ENCODE measurements at places on chromosomes 5 and 9.

DNA sequence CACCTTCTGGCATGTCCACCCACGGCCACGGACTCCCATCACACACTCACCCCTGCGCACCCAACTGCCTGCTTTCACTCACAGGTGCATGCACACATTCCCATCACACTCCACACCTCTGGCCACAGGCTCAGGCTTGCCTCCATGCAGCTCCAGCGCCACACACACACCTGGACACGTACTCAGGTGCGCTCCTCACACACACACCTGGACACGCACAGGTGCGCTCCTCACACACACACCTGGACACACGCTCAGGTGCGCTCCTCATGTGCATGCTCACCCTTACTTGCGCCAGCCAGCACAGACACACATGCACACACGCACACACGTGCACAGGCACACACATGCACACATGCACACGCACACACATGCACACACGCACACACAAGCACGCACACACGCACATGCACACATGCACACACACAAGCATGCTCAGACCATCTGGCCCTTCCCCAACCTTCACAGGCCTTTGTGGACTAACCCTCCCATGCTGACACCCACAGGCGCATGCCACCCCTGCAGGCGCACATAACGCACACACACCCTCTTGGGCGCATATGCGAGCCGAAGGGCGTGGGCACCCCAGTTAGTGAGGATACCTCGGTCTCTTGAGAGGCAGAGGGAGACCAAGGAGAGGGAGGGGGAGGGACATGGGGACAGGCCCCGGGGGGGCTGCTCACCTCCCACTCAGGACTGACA, 8.3 kb downstream of the GRIN1 start:
- DNase-seq: no peak

- DNase-seq: no peak
Observed at GRCh38 chr9:17017931-17018491, 116.8 kb upstream of the CNTLN start.

DNA sequence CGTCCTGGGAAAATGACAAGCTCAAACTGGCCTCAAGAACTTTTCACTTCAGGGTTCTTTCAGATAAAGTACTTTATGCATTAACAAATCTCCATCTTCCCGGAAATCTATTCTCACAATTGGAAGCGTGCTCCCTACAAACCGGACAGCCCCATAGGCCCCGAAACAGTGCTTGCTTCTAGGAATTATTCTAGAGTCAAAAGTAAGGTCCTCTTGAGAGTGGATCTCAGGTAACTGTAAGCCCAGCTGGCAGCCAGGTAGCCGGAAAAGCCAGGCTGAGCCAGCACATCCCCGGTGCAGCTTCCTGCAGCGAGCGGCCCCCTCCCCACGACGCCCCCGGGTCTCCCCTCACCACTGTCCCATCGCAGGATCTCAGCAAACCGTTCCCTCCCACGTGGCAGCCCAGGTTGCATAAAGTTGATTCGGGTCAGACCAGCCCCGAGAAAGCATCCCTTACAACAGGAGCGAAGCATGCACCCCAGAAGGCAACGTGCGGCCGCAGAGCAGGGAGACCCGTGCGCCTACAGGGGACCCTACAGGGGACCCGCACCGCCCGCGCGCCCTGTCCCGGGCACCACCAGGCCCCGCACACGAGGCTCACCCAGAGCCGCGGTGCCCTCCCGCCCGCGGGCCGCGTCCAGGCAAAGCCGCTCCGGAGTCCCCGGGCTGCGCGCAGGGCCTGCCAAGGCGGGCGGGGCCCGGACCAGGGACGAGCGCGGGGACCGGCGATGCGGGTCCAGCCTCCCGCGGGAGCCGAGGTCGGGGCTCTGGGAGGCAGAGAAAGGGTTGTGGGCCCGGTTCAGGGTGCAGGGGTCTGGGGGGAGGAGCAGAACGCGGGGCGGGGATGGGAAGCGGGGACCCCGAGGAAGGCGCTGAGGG, 920 bp downstream of the LPCAT1 start:
- DNase-seq: peak; percentile 45

GRCh38 chr5:31941151-31941755, 232.9 kb downstream of the GOLPH3 start:
- no peak for DNase-seq

DNA sequence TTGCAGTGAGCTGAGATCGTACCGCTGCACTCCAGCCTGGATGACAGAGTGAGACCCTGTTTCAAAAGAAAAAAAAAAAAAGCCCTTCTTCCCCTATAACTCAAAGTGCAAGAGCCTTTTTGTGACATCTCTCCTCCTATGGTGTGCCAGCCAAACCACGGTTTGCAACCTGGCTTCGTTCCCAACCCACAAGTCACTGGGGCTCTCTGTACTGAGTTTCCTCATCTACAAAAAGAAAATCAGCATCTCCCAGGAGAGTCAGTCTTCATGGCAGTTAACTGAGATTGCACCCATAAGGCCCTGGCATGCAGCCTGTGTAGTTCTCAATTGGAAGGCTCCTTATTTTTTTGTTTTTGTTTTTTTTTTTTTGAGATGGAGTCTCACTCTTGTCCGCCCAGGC, 14.8 kb downstream of the ODF2 start:
- DNase-seq: no peak

DNA sequence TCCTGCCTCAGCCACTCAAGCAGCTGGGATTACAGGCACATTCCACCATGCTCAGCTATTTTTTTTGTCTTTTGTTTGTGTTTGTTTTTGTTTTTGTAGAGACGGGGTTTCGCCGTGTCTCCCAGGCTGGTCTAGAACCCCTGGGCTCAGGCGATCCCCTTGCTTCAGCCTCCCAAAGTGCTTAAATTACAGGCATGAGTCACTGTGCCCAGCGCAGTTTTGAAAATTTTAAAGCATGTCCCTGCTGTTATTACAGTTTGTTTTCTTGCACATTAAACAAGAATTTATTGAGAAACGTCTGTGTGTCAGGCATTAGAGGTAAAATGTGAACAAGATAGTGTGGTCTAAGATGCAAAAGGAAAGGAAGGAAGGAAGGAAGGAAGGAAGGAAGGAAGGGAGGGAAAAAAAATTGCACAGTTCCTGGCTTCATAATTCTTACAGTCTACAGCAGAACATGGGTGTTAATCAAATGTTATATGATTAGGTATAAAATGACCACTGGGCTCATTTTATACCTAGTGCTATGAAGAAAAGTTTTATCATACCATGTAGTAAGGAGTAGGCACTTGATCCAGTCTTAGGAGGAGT, 205.4 kb downstream of the SNX18 start:
- DNase-seq: no peak

DNA sequence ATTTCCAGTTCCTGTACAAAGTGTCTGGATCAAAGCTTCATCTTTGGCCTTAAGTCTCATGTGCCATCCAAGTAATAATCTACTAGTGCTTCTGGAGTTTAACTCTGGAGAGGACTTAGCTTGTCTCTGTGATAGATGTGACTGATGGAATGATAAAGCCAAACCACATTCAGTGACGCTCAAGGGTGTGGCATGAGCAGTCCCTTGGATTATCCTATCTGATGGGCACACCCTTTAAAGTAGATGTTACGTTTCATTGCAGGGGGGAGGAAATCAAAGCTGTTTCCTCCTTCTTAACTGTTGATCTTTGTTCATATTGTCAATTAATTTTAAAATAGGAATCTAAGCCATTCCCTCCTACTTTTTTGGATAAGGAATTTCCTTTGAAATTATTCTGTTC, 8.5 kb upstream of the EGFLAM start:
- DNase-seq: no peak

DNA sequence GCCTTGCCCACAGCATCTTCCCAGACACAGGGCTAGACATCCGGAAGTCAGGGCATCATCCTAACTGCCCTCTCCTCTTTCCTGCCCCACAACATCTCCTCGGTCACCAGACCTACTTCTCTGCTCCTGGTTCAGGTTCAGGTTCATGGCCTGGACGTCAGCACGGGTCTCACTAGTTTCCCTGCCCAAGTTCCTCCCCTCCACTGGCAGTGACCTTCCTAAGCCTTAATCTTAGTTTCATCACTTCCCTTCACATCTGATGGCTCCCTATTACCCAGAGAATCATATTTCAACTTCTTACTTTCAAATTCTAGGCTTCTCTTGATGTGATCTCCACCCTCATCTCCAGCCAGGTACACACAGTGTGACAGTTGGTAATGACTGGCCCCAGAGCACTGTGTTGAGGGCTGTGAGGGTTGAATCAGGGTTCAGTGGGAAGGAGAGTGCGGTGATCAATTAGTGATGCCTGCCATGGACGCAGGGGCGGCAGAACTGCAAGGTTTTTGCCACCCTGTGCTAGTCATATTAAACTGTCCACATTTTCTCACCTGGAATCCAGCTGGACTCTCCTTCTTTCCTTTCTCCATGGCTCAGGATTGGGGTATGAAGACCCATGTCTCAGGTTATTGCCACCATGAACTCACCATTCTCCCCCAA, 34.3 kb upstream of the CRB2 start:
- no peak for DNase-seq

- peak; percentile 62 for DNase-seq
Observed at GRCh38 chr5:170861917-170862766, at the start of gene RANBP17. TSS of gene RANBP17 (plus strand) at chr5:170862018.
